NCI-H2081 treated with DMSO at 0.1 percent for 48 hours (cell line): ENCODE measurements at places on chromosomes 12 and 14.

DNA sequence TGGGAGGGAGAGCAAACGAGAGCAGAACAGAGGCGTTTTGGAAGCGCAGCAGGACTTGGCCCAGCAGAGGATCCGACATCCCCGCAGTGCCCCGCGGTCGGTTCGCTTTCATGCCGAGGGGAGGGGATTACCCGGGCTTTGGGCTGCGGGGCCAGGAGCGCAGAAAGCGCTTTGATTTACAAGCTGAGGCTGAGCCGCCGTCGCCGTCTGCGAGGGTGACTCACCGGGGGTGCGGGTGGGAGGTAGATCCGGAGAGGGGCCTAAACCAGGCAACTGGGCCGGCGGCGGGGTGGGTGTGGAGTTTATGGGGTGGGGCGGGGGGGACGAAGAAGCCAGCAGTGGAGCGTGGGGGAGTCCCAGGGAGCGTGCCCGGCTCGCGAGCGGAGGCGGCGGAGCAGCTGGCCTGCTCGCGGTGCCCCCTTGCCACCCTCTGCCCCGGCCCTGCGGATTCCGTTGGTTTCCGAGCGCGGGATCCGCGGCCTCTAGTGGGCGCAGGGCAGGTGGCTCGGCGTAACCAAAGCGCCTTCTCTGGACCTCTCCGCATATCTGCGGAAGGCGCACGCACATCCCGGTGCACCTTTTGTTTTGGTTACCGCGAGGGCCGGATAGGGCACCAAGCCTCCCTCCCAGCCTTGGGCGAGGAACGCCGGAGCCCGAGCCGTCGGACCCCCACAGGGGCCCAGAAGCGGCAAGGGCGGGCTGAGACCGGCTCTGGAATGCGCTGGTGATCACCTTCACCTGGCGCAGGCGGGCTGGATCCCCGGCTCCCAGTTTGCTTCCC lies 2.6 kb downstream of the SIX4 start:
- no peak for DNase-seq

DNA sequence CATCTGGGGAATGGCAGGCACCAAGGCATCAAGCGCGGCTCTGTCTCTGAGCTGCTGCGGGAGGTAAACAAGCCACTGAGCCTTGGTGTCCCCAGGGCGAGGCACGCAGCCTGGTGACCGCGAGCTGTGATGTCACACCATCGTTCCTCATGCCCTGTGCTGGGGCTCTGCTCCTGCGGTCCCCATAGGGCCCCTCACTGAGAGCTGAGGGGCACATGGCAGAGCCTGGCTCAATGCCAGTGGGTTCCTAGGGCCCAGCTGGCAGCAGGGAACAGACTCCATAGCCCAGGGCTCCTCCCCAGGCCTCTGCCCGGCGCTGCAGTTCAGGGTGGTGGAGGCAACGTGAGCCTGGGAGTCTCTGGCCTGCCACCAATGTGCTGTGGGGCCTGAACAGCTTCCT lies 22.6 kb downstream of the CHGA start:
- DNase-seq: no peak

- no peak for DNase-seq
Observed at GRCh38 chr12:96000858-96001257, 4.7 kb upstream of the HAL start.

DNA sequence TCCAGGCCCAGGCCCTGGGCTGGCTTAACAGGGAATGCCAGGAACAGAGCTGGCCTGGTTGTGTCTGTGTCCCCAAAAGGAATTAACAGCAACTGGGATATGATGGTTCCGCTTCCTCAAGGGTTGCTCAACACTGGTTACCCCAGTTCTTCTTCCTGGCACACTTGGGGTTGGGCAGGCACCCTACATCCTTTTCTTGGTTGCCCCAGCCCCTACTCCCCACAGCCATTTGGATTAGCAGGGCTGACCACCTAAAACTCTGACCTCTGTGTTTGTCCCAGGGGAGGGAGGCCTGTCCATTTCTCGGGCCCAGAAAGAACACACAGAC lies 30.8 kb downstream of the NCKAP5L start:
- no peak for DNase-seq

GRCh38 chr14:71231521-71232393 lies 324.5 kb downstream of the PCNX1 start:
- DNase-seq: no peak

DNA sequence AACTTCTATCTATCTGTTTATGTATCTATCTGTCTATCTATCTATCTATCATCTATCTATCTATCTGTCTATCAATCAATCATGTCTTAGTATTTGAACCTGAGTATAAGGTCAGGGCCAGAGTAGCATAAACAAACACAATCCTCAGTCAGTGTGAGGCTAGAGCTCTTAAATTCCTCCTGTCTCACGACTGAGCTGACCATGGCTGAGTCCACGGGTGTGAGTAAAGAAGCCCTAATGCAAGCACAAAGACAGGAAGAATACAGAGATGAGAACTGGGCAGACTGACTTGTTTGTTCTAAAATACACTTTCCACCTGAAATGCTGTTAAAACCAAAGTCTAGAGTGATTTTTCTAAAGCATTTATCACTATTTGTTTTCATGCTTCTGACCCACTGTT lies 47.2 kb upstream of the STXBP6 start:
- no peak for DNase-seq

DNA sequence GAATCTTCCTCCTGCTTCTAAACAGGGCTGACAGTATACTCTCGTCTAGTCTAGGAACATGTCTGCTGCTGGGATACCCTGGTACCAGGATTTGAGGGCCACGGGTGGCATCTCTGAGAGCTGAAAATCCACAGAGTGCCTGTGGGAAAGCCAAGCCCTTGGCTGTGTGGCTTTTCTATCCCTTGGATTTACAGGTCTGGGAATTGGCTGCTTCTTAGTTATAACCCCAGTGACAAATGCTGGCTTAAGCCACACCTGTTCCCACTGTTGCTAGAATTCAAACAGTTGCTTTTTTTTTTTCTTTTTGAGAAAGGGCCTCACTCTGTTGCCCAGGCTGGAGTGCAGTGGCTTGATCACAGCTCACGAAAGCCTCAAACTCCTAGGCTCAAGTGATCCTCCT lies 14.3 kb upstream of the RIN3 start:
- DNase-seq: no peak

GRCh38 chr12:75568801-75569200 lies 57.4 kb upstream of the KRR1 start:
- no peak for DNase-seq

- DNase-seq: no peak
Observed at GRCh38 chr14:104216457-104216856, 78.1 kb downstream of the KIF26A start.

DNA sequence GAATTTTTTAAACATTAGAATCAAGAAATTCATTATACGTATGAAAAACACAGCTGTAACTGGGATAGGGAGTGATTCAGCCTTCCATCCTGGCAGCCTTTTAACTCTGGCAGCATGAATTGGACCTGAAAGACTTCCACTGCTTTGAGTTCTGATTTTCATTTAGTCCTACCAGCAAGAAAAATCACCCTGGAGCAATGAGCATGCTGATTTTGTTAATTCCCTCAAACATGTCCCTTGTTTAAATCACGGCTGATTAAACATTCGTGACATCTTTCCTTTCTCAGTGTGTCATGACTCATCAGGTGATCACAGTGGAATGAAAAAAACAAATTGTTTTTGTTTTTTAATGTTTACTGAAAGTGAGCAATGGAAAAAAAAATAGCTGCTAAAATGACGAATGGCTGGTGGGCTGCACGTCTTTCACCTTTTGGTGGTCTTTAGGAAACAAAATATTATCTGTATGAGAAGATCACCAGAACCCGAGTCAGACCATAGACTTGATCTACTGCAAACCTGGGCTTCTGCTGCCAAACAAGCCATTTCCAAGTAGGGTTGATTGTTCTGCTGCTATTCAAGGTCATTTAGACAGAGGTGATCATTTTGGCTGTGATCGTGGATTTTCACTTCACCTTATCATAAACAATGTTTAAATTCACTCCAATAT lies 67.0 kb upstream of the CAND1 start:
- no peak for DNase-seq

GRCh38 chr12:49627752-49628360 lies 4.5 kb downstream of the PRPF40B start:
- no peak for DNase-seq

- DNase-seq: no peak
Observed at GRCh38 chr12:7265251-7265650, 38.6 kb upstream of the ACSM4 start.

- DNase-seq: peak; percentile 16
Observed at GRCh38 chr12:66107451-66107915, 23.1 kb downstream of the LLPH start.

- DNase-seq: no peak
Observed at GRCh38 chr12:78865516-78865915, 942 bp downstream of the SYT1 start.

DNA sequence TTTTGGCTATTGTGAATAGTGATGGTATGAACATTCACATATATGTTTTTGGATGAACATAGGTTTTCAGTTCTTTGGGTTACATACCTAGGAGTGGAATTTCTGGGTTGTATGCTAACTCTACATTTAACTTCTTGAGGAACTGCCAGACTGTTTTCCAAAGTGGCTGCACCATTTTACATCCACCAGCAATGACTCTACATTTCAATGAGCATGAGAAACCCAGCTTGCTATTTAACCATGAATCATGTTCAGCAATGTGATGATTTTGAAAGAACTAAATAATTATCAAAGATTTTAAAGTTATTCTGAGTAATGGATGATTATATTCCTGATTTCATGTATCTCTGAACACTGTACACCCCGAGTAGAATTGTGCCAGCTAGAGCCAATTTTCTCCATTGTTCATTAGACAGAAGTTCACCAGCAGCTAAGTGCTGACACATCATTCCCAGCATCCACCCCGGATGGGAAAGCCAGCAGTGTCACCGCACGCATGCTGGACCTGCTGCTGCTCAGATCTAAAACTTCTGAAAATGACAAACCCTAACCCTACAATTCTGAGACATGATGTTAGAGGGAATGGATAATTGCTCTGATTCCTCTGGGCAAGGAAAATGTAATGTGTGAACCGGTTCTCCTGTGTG lies 13.3 kb upstream of the ANAPC5 start:
- DNase-seq: no peak

DNA sequence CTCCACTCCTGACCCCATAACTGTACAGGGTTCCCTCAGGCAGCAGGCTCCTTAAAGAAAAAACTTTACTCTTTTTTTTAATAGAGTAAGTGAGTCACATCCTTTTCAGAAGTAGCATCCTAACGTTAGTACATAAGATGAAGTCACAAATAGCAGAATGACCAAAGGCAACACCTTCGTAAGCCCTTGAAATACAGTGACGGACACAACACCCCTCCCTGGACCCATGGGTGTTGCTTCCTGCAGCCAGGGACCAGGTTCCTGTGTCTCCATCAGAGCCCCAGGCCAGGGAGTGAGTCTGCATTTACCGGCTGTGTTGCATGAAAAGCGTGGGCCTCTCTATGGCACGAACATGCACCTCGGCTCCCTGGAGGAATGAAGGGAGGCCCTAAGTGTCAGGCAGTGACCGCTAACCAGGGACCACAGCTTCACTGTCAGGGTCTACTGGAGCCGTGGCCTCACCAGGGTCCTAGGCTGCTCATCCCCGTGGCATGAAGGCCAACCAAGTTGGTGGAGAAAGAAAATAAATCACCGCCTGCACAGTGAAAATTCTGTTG lies 340.0 kb upstream of the SFSWAP start:
- no peak for DNase-seq

- no peak for DNase-seq
Observed at GRCh38 chr14:50477760-50478159, 54.6 kb downstream of the MAP4K5 start.

DNA sequence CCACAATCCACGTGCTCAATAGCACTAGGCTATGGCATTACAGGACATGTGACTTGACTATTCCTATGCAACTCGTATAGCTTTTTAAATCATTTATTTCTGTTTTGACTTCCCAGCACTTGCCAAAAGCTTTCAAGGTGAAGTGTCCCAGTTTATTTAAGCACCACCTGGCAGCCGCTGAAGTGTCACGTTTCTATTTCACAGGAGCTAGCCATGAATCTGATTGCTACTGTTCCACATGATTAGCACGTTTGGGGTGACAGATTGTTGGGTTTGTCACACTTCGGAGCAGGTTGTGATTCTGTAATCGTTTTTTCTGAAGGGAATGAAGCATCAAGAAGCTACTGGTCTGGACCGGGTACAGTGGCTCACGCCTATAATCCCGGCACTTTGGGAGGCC lies 39.9 kb upstream of the BICDL1 start:
- DNase-seq: no peak

- no peak for DNase-seq
Observed at GRCh38 chr12:122022393-122023338, 982 bp downstream of the BCL7A start.

- DNase-seq: no peak
Observed at GRCh38 chr14:26143057-26143456, 454.8 kb downstream of the NOVA1 start.

DNA sequence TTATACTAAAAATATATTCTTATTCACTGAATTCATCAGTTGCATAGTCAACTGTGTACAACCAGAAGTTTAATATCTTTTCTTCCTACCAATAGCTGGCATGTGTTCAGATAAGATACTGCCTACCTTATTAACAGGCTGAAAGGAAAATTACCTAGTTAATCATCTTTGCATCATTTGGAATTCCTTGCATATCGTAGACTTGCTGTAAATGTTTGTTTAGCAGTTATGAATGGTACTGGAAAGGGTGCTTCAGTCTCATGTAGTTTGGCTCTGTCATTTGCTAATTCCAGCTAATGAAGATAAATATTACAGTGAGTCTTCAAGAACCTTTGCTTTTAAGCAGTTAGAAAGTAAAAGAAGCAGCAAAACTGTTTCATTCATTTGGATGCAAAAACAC lies 84.4 kb downstream of the PPHLN1 start:
- no peak for DNase-seq

DNA sequence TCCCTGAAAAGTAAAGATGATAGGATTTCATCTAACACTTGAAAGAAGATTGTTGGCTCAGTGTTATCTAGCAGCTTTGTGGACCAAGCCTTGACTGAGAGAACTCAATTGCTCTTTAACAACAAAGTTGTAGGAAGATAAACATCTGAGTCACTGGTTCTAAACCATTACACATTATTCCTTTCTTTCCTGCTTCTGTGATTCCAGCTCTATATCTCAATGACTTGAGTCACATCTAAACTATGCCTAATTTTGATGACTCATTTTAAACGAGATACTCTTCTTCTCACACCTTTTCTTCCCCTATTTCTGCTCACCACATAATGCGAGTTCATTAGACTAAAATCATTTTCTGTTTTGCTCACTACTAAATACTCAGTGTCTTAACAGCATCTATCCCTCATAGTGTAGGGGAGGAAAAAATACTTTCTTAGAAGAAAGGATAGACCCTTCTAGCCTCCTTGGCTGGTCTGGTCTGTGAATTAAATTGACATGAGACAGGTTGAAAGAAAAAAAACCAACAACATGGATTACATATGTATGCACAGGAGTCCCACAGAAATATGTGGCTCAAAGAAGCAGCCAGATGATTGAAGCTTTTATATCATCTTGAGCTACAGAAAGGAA lies 201.4 kb downstream of the C12orf50 start:
- DNase-seq: no peak

- no peak for DNase-seq
Observed at GRCh38 chr12:113154351-113154973, 4.9 kb downstream of the CFAP73 start.

- DNase-seq: no peak
Observed at GRCh38 chr14:51071857-51072256, 23.0 kb downstream of the TRIM9 start.
